GM12878 (cell line): ENCODE measurements at places on chromosomes 1 and 21. TPM values are rescaled to one million over a fixed set of nuclear protein-coding genes. Genes with fewer than 3 reads are reported as not detected.

GRCh38 chr1:155893389-155894142 is 17.6 kb downstream of the RIT1 start:
- no peak for DNase-seq

DNA sequence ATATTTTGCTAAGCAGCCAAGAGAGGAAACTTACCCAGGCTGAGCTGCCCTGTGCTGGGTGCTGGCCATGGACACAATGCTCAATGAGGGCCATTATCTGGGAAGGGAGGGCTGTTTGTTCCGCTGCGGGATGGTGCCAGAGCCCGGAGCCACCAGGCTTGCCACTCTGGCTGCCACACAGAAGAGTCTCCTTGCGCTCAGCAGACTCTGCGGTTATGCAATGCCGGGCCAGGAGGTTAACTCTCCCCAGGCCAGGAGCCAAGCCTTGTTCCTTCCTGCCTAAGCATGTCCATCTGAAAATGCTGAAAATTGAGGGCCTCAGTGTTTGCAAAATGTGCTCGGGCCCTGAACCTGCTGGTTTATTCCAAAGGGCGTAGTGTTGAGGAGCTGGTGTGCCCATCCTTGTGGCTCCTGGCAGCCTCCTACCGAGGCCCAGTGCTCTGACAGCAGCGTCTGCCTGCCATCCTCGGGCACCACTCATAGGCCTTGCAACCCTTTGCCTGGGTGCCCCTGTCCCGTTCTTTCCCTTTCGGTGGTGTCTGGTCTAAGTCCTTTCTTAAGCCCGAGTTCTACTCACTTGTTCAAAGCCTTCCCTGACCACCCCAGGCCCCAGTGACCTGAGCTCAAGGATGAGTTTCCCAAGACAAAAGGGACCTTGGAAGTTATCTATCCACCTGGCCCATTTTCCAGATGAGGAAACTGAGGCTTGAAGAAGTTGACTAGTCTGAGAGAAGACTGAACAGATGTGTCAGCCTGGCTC is 133.8 kb upstream of the EDN2 start:
- no peak for DNase-seq

- no peak for DNase-seq
Measured at GRCh38 chr21:29242201-29242600, 56.5 kb upstream of the BACH1 start.

LRRC42 gene
- total RNA-seq = 22.1 and 22.4 TPM in 2 replicates

PTPRC gene
- 154 and 157 TPM in 2 replicates for total RNA-seq

DNA sequence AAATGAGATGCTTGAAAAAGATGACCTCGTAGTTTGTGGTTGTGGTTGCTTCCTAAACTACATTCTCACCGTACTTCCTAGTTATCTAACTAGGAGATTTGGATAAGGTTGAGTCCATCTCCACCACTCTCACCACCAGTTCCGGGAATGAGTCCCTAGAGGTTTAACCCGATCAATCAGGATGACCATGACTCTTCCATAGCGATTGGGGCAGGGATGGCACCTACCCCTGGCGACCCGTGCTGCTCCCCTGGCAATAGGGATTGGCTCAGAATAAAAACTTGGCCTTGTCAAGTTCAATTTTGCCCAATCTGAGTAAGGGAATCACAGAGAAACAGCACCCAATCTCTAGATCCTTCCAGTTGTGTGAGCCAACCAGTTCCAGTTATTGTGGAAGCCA is 2.7 kb upstream of the MIS18A start:
- no peak for DNase-seq

DNA sequence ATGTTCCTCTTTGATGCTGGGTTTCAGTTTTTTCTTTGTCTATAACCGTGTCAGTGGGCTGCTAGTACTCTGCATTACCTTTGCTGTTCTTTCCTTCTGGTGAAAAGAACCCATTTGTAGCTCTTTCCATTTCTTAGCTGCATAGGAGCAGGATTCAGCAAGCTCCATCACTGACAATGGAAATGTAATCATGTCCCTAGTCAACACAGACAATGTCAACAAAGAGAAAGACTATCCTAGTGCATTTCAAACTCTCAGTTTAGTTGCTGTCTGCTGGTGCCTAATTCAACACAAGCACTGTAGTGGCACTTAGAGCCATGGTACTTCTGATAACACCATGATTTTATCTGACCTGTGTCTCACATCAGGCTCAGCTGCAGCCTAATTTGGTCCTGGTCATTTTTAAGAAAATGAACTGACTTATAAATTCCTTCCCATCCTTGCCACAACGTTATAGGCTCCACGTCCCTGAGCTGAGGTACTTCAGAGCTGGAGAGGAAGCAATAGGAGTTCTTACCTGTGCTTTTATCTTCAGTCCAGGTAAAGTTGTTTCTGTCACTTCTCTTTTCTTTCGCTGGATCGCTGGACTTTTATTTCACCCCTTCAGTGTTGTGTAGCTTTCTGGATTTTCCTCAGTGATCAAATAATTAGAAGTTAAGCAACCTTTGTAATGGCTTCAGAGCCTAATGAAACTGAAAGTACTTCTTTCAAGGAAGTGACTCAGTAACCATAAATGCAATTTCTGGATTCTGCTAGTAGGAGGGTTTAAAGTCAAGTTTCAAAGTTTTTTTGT is at the start of gene GBP3:
Gene GBP3 (minus strand): TSS at position 700 of the 793 bp plus-strand sequence. CDS start 2,145 bp downstream, outside the sequence.
- DNase-seq = peak; percentile 33

GRCh38 chr1:220880726-220881506 is 1.7 kb downstream of the HLX start:
- DNase-seq = no peak

DNA sequence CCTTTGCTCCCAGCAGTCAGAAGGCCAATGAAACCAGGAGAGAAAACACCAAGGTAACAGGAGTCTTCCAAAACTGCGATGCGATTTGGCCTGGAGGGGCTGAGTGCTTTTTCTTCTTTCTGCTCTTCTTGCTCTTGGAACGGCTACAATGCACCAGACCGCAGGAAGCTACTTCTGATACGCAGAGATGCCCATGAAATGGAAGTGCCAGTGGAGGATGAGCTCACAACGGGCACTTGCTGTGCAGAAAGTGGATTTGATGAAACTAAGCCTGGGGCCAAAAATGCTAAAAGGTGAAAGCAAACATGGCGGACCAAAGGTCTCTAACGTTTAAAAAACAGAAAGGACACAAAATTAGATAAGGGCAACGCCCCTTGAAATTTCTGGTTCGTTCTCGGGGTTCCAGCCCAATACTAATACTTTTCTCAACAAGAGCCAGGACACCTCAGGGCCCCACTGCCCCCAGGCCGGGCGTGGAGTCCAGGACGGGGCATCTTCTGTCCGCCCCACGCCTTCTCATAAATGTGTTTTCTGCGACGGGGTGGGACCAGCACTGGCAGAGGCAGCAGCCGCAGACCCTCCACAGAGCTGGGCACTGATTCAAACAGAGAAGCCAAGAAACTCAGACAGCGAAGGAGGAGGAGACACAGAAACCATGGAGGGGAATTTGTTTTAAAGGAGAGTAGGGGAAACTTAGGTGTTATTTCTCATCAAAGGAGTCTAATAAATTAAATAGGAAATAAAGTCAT is 101.3 kb downstream of the CRYAA start:
- DNase-seq = no peak

DNA sequence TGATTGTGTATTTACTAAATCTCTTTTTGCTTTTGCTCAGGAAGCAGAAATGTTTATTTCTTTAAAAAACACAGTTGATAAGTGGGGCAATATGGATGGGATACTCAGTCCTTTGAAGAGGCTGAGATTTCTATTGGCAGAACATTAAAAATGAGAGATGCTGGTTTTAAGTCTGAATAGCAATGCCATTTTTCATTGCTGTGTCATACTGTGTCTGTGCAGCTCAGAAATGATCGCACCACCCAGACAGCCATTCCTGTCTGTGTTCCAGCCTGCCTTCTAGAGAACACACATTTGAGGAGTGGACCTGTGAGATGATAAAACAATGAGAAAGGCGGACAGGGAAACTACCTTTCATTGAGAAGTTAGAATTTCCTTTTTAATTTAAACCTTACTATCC is 231.2 kb upstream of the USP24 start:
- no peak for DNase-seq

MYBPH gene
- not detected in 2 replicates for total RNA-seq

DNA sequence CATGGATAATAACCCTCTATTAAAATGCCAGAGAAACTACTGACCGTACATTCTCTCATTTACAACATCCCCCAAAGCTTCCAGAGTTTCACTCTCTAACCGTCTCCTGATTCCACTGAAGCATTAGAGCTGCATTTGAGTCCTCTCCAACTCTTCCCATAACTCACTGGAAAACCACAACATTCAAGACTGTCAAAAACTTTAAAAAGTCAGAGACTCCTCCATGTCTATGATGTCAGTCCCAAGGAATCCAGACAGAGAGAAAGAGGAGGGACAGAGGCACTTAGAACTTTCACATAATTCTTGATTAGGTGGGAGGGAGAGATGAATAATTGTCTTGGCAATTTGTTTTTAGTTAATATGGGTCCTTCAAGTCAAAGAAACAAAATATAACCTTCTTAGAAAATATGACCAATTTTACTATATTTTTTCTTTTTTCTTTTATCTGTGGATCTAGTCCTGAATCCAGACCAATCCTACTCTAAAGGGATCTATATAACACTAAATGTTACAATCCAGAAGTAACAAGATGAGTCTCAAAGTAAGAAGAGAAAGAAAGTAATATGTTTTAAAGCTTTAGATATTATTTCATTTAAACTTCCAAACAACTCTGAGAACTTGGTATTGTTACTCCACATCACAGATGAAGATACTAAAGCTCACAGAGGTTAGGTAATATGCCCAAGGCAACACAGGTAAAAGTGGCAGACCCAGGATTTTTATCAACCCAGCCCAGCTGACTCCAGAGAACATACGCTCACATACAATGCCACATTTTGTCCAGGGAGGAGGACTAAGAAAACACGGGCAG is 23.8 kb downstream of the OTUD7B start:
- no peak for DNase-seq

HUNK gene
- 0.03 TPM in 1 of 2 replicates, not detected in the other for total RNA-seq

GRCh38 chr1:221165839-221166500 is 286.7 kb downstream of the HLX start:
- DNase-seq = no peak

DNA sequence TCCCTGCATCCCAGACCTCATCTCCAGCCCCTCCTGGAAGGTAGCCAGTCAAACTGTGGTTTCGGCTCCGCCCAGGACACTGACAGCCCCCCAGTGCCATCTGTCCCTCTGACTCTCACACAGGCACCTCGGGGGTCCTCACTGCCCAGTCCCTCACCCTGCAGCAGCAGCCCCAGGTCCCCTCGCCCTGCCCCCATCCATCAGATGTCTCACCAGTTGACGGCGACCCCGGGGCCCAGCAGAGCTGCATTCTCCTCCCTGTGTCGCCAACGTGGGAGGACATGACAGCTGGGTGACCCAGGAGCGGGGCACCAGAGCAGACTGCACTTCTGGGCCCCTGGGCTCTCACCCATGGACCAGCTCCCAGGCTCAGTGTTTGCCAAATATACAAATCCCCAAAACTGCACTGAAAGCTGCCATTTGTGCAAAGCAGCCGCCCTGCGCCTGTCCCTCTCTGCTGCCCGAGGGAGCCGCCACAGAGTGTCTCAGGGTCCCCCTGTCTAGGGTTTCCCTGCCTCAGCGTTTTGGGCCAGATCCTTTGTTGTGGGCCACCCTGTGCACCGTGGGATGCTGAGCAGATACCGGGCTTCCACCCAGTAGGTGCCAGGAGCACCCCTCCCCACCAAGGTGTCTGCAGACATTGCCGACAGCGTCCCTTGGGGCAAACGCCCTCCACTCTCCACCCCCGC is 48.2 kb downstream of the PRDM15 start:
- DNase-seq = no peak

GRCh38 chr1:8908388-8909151 is 30.1 kb upstream of the ENO1 start:
- no peak for DNase-seq

CCDC185 gene
- total RNA-seq = not detected in 2 replicates

DNA sequence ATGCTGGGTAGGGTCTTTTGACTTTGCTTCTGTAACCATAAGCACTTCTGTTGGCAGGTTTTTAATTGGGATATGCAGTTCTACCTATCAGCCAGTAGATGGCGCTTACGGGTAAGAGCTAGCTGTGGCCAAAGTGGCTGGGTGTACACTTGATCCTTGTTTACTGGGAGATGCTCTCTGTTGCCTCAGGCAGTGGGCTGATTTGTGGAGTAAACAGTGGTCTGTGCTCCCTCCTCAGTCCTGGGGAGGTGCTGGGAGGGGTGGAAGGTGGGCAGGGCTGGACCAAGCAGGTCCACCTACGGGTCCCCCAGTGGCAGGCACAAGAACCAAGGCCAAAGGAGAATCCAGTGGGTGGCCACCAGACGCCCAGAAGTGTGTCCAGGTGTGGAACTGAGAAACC is 43.4 kb downstream of the RALGPS2 start:
- DNase-seq = no peak

- DNase-seq = no peak
Measured at GRCh38 chr1:202012544-202013478, 2.4 kb downstream of the ELF3 start.

- peak; percentile 21 for DNase-seq
Measured at GRCh38 chr1:202810615-202811295, at the start of gene PCAT6. Gene PCAT6, plus strand, starts transcription at chr1:202810954.

DNA sequence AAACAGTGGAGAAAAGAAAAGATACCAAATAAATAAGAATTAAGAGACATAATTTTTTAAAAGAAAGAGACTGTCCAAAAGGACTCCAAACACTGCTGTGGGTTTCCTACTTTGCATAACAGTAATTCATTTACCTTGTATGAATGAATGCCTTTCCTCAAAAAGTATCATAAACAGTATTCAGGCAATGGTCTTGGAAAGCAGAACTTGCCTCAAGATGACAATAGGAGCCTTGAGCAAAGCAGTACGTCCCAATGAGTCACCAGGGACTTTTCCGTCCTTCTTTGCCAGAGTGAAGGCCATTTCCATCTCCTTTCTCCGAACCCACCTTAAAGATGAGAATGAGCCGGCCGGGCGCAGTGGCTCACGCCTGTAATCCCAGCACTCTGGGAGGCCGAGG is 186.4 kb downstream of the ZBTB18 start:
- no peak for DNase-seq

DNA sequence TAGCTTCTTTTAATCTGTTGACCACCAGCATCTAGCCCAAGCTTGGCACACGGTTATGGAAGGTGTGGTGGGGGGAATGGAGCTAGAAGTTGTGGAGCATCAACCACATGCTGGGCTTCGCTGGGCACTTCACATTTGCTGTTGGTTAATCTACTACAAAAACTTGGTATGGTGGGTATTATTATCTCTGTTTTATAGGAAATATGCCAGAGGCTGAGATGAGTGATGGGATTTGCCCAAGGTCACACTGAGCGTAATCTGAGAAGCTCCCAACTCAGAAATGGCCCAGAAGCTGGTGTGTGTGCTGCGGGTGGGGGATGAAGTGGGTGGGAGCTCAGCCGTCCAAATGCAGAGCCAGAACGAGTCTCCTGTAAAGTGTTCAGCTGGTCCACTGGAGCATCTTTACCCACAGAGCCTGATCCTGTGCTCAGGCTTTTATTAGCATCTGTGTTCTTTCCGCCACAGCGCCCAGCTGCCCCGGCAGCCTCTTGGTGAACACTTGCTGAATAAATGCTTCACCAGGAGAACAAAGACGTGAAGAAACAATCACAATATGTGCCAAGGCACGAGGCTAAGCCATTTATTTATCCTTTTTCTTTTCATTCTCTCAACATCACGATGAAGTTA is 98.6 kb upstream of the JUN start:
- no peak for DNase-seq
